ENCODE measurements at places on chromosomes 1 and 21. TPM values are rescaled to one million over a fixed set of nuclear protein-coding genes. Genes with fewer than 3 reads are reported as not detected.
A peak's percentile ranks its signal among the peaks of the same experiment; 100 is the strongest.

Gene S100A2
- total RNA-seq, result 1.1 TPM

DNA sequence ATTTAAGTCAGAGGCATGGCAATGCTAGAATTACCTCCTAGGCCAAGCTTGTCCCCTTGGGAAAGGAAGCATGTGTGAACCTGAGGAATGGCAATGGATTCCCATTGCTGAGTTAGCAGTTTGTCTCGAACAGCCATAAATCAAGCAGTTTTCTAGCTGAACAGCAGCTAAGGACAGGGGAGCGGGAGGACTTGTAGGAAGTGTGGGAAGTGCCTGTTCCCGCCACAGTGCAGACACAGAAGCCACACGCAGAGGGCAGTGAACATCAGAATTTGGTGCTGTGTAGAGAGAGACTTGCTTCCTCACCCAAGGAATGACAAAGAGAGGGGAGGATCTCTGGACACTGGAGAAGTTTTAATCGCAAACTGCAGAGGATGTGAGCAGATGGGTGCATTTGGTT is 3.8 kb downstream of the PHGDH start:
- DNase-seq, result no peak

- no peak for DNase-seq
Measured at GRCh38 chr1:45116340-45116739, 90.1 kb downstream of the ZSWIM5 start.

Gene OR2AK2
- total RNA-seq, result not detected

Gene CYP2J2
- not detected for total RNA-seq

DNA sequence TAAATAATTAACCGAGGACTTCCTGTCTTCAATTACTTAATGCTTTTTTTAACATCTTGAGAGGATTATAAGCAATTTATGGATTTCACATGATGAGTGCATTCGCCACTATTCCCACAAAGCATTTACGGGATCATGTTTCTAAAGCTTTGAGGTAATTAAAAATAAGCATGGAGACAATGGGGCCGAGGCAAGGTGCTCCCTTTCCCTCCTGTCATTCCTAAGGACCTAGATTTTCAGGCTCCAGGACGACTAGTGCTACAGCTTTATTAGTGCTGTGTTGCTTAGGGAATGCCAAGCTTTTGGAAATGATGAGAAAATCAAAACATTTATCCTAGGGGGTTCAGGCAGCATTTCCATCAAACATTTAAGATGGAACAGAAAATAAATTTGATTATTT is 209.2 kb downstream of the KCTD3 start:
- no peak for DNase-seq

- peak; percentile 20 for DNase-seq
Measured at GRCh38 chr1:229109320-229109761, 161.6 kb upstream of the RAB4A start.

Gene TCEA3
- total RNA-seq, result 22.2 TPM

GRCh38 chr1:83813576-83813975 is 185.4 kb downstream of the TTLL7 start:
- DNase-seq, result no peak

DNA sequence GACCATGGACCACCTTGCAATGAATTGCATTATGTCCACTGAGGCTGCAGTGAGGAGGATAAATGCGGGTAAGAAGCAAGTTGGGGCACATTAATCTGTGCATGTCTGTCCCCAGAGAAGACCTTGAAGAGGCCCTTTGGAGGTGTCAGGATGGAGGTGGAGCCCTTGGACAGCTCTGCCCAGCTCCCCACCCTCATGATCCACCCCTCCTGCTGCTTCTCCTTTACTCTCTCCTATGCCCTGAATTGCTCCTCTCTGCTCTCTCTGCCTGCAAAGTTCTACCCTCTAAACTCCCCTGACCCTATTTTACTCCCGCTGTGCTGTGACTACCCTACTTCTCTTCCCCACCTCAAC is 292.4 kb upstream of the USP24 start:
- no peak for DNase-seq

All from thoracic aorta (tissue), 2 donors.